BJ (cell line): ENCODE measurements at places on chromosomes 6 and 20.

- no peak for DNase-seq
Measured at GRCh38 chr6:153412519-153412918, 281.4 kb upstream of the RGS17 start.

- DNase-seq, result no peak
Measured at GRCh38 chr20:48738399-48739304, 89.1 kb downstream of the PREX1 start.

GRCh38 chr20:59819496-59820203 lies 113.8 kb downstream of the SYCP2 start:
- DNase-seq, result no peak

DNA sequence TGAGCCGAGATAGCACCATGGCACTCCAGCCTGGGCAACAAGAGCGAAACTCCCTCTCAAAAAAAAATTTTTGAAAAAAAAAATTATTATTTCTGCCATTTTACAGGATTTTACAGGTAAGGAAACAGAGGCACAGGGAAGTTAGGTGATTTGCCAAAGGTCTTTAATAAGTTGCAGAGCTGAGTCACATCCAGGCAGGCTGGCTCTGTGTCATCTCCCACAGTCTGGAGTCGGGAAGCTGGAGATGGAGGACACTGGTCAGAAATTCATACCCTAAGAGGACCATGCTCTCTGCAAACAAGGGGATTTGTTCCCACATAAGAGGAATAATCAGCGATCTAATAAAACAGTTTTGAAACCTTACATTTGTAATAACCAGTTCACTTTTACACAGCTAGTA lies 24.1 kb downstream of the HECA start:
- DNase-seq, result no peak

DNA sequence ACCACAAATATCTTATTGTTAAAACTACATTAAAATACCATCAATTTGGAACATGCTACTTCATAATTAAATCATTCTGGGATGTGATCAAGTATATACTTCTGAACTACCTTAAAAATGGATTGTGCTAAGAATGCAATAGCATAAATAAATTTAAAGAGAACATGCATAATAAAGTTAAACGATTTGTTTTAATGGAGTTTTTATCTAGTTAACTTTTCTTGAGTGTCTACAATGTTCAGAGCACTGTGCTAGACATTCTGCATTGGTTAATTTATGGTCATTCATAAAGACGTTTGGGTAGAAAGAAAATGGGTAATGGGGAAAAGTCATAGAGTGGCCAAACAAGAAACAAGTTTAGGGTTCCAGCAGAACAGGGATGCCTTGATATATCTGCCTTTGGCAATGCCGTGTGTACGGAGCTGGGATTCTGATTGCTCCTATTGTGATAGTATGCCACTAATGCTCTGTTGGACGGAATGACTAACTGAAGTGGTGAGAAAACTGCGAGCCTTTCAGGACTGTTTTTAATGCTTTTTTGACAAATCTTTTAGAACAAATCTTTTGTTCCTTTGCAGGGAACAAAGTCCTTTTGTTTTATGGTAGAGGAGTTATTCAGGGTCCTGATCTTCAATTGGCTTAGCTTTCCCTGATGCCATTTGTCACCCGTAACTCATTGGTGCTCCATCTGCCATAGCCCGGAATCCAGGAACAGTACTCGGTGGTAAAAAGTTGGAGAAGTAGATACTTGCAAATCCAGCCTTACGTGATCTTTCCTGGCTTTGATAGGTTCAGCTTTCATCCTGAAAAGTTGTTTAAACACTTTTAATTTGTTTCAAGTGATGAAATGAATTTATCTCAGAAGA lies 162.6 kb downstream of the BCKDHB start:
- no peak for DNase-seq

DNA sequence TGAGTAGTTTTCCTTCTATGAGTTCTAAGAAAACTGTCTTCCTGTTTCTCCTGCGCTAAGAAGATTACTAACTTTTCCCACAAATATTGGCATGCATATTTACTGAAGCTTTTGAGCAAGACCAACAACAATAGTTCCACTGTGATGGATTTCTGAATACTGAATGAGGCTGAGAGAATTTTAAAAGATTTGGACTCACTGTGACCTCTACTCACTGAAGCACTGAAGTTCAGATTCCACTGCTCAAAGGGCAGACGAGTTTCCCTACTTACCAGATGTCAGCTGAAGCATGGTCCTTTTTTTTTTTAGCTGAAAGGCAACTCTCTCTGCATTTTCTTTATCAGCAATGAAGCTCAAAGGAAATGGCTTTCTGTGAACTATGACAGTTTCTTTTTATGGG lies 718.5 kb downstream of the RFPL4B start:
- peak; percentile 43 for DNase-seq

DNA sequence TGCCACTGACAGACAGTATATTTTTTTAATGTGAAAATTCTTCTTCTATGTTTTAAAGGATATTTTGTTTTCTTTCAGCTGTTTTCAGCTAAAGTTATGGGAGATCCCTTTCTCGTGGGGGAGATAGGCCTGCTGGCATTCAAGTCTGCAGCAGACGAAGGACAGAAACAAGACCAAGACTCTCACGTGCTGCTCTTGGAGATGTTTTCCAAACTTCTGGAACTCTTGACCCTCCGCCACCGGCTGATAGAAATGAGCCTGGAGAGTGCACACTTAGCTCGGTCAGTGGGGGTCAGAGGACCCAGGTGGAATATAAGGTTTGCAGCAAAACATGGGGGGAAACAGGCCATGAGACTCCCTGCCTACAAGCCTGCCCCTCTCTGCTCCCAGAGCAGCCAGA lies 120.5 kb downstream of the CD164 start:
- no peak for DNase-seq

DNA sequence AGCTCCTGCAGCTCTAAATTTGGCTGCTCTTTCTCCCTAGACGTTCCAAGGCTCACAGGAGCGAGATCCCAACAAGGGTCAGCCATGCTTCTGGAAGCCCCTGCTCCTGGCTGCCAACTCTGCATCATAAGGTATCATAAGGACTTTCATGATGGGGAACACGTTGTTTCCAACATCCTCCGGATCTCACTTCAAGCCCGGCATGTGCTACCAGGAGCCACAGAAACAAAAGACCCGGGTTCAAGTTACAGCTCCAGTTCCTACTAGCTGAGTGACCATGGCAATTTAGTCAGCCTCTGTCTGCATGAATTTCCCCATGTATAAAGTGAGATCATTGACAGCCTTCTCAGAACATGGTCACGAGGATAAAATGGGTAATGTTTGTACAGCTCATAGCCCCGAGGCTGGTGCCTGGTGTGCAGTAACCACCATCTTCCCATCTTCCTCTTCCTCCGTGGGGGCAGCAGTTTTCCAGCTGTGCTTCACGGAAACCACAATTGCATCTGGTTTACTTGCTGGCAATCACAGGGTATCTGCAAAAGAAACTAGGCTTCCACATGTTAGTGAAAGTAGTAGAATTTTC lies 209.0 kb upstream of the ECI2 start:
- no peak for DNase-seq

DNA sequence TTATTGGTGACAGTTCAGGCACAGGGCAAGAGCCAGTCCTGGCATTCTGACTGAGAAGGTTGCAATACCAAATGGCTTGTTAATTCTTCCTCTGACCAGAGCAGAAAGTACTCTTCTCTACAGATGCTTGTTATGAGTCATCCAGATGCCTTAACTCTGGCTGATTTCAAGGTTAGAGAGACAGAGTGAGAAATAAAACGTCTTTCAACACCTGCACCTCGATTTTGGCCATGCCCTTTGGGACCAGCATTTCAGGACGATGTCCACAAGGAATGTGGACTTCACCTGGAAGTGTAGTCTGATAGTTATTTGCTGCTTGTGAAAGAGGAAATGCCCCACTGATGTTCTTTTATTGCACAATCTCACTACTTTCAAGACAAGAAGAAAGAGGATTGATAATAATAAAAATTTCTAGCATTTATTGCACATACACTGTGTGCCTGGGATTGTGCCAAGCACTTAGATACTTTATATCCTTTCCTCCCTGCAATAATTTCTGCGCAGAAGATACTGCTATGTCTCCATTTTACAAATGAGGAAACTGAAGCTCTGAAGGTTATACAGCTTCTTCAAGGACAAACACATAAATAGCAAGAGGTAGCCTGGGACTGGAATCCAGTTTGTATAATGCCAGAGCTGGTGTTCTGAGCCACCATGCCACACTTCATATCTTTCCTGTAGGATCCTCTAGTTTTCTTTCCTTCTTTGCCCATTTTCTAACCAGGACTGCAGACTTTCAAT lies 33.5 kb upstream of the MCM3 start:
- DNase-seq, result peak; percentile 25

DNA sequence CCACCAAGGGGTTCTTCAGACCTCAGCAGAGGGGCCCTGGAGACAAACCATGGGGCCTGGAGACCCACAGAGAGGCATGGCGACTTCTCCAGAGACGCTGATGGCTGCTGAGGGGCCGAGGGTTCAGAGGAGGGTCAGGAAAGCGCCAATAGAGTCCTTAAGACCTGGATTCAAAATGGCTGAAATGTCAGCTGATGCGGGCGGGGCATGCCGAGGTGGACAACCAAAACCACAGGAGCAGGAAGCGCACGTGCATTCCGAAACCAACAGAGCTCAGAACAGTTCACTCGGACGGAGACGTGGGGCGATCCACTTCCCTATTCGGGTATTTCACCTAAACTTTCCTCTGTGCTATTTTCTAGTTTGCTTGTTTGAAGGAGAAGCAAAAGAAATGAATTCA lies 99.9 kb upstream of the RIN2 start:
- no peak for DNase-seq

GRCh38 chr6:148760568-148761526 lies 14.0 kb downstream of the UST start:
- DNase-seq, result peak; percentile 59

DNA sequence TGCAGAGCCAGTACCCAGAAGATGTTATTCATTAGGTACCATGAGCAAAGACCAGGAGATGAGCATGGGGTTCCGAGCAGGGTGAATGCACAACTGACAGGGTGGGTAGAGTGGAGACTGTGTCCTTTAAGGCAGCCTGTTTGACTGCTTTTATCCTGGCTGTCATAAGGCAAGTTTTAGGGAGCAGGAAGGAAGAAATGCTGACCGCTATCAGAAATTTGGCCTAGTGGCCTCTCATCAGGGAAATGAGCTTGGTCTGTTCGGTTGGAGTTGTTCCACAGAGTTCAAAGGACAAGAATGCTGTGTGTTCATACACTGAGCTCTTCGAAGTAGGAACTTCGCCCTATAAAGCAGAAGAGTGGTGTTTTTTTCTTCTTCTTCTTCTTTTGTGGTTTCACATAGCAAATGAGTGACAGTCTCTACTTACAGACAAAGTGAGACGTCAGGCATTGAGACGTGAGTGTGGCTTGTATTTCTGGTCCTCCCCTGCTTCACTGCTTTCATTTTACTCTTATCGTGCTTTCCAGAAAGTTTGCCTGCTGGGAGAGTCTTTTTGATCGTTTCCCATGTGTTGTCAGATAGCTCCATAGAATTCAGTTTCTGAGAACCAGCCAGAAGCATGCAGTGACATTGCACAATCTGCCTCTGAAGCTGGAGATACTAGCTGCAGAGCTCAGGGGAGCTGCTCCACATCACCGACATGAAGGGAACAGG lies at the start of gene CASS4:
TSS of gene CASS4 (plus strand) at position 502 of the 714 bp plus-strand sequence. CDS start at position 701, 199 bp downstream.
- DNase-seq, result no peak

DNA sequence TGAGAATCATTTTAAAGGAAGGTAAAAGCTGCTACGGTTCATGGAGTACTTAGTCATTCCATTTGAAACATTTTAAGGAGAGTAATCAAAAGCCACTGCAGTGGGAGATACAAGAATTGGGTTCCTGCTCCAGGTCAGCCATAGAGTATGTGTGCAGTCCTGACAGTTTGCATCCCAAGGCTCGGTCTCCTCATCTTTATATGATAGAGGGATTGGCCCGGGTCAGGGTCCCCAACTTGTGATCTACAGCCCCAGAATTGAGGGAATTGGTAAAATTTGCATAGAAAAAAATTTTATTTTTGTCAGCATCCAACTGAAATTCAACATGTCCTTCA lies 147.4 kb upstream of the PRND start:
- DNase-seq, result no peak

DNA sequence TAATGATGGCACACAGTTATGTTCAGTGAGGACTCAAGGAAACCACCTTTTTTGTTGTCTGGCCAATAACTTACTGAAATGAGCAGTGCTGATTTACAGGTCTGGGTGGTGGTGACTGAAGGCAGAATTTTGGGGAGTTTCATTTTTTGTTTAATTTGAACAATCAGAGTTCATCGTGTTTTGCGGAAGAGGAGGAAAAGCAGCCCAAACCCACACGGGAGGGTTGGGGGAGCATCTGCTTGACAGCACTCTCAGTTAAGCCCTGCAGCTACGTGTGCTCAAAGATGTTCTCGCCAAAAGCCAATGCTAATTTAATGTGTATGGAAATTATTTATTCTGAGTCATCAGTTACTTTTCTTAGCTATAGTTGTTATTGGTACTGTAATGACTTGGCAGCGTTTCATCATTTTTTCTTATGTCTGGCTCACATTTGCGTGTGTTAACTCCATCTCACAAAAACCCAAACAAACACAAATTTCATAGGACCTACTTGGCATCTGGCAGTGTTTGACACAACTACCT lies 89.2 kb downstream of the UST start:
- peak; percentile 88 for DNase-seq

- DNase-seq, result no peak
Measured at GRCh38 chr6:132877003-132877402, 62.6 kb downstream of the RPS12 start.

GRCh38 chr6:24458941-24459340 lies 30.4 kb downstream of the GPLD1 start:
- DNase-seq, result no peak

- DNase-seq, result no peak
Measured at GRCh38 chr6:28750926-28751458, 172.8 kb downstream of the TRIM27 start.

DNA sequence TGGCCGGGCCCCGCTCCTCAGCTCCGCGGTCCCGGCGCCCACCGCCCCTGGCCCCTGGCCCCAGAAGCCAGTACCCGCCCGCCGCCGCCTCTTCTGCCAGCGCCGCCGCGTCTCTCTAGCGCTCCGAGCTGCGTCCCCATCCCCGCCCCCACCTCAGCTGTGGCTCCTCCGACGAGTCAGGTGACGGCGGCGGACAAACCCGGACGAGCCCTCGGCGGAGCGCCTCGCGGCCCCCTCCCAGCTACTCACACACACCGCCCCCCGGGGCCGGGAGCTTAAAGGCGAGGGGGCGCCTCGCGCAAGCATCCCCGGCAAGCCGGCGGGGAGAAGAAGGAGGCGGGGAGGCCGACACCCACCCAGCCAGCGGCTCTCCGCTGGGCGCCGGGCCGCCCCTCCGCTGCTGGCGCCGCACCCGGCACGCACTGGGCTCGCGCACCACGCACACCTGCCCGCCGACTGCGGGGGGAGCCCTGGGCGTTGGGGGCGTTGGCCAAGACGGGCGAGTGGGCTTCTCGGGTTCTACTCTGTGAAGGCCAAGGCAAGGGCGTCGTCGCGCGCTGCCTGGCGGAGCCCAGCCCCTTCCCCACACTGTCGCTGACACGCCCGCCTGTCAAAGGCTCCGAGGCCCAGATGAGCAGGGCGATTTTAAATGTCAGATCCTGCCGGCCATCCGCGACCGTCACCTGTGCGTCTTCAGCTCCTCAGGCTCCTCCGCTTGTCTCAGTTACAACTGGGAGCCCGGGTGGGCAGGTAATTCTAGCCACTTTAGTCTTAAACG lies at the start of gene SNAP91:
TSS of gene SNAP91 (minus strand) at position 132 of the 778 bp plus-strand sequence. CDS start 1,174 bp downstream, outside the sequence.
- DNase-seq, result no peak

GRCh38 chr6:37824170-37824569 lies 4.6 kb downstream of the ZFAND3 start:
- DNase-seq, result no peak

GRCh38 chr6:3311826-3312225 lies 53.1 kb downstream of the PSMG4 start:
- no peak for DNase-seq
